Activated T-helper 9 cell treated with anti-CD3 and anti-CD28 coated beads, Interleukin-2, amount 50 U/mL, for 16 hours (primary cell): ENCODE measurements at places on chromosomes 7 and 10.

DNA sequence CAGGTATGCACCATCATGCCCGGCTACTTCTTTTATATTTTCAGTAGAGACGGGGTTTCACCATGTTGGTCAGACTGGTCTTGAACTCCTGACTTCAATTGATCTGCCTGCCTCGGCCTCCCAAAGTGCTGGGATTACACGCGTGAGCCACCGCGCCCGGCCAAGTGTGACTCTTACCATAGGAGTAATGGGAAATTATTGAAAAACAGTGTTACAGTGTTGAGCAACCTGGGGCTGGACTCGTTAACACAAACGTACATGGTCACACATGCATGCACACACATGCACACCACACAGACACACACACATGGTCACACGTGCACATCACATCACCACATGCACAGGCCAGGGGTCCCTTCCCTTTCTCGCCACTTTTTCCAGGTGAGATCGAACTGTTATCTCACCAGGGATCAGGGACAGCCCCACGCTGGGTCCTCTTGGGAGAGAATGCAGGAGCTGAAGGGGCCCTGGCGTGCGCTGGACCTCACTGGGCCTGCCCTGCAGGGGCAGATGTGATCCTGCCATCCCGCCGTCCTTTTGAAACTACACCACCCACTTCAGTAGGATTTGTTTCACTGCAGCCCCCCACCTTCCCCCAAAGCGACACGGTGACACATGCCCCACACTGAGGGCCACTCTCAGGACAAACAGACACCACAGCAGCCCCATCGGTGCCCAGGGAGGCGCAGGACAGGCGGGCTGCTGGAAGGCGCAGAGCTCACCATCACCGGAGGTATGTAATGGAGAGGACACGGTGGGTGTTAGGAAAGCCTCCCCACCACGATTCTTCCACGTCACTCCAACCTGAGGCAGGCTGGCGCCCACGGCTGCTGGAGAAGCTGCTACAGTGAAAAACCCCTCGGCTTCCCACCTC, 10.2 kb downstream of the RADIL start:
- DNase-seq: no peak

DNA sequence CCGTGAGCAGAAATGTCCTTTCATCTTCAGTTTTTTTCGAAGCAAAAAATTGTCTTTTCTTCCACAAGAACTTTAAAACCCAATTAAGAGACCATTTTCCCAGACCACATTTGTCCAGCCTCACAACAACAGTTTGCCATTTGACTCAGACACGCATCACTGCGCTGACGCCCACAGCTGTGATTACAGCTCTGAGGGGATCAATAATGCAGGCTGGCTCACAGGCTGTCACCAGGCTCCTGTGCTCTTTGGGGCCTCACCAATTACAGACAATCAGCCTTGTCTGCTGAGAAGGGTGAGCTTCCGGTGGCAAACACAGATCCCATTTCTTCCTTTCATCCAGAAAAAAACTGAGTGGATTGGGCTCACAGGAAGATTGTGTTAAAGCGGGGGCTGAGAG, 33.3 kb downstream of the DDC start:
- no peak for DNase-seq

- DNase-seq: no peak
Observed at GRCh38 chr7:1703441-1703840, 33.4 kb downstream of the ELFN1 start.

- DNase-seq: no peak
Observed at GRCh38 chr10:69952069-69952800, 100.4 kb upstream of the MACROH2A2 start.

DNA sequence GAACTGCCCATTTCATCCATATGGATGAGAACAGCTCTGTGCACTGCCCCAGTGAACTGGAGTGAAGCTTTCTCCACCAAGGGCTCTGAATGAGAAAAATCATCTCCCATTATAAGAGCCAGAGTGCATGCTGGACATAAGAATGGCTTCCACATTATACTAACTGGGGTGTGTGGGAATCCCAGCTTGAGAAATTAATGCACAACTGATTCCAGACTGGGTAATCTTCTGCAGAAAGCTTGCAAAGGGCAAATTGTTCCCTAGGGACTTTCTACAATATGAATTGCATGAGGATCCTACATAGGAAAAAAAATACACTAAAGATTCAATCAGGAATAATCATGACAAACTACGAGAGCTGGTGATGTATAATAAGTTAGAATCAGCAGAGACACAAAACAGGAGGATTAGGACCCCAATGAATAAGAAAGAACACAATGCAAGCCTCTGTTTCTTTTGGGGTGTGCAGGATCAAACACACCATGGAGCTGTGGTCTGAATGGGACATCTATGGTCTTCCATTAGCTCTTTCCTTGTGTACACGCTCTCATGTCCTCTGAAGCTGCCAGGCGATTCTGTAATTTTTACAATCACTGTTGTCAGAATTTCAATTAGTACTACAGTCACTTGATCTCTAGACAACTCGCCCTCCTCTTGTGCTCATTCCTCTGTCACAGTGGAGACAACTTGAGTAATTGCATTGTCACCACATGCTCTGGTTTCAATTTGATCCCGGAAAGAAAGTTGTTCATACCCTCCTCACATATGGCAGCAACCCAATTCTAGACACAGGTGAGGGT, 1327.4 kb downstream of the GATA3 start:
- DNase-seq: no peak
